ENCODE measurements at places on chromosomes 12 and 14.

GRCh38 chr14:64293976-64294671, at the start of gene ESR2:
ESR2 (minus strand) TSS chr14:64294371; CDS start chr14:64282985, 11,386 bp downstream.
- no peak for DNase-seq

DNA sequence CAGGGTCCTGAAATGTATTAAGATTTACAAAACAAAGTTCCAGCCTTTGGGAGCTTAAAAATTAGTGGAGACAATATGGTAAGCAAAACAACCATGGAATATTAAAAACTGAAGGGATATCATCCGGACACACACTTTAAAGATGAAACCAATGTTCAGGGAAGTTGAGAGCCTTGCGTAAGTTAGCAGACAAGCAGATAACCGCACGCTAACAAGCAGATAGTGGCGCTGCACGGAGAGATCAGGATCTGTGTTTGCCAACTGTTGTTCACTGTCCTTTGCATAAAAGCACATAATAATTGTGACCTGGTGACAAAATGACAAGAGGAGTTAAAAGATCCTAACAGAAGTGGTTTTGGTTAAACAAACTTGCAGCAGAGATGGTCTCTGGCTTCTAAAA, 14.3 kb upstream of the TMEM229B start:
- no peak for DNase-seq

GRCh38 chr12:77768558-77768957, 62.1 kb upstream of the NAV3 start:
- no peak for DNase-seq

DNA sequence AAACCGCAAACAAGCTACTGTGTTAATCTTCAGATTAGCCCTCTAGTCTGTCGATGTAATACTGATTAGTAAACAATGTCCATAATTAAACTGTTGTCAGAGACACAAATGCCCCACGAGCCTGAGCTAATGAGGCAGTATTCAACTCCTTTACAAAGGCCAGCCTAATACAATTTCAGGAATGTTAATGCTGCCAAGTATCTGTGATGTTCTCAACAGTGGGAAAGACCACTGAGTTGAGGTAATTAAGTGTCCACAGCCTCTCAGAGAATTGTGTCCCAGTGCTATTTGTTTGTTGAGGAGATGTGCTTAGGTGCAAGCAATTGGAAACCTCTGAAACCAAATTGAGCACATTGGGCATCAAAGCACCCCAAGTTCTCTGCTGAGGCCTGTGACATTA, 139.4 kb upstream of the CDKN3 start:
- no peak for DNase-seq

- no peak for DNase-seq
Measured at GRCh38 chr12:96143827-96144565, 50.2 kb upstream of the ELK3 start.

GRCh38 chr12:38053655-38054464, 262.7 kb upstream of the ALG10B start:
- no peak for DNase-seq

- DNase-seq: no peak
Measured at GRCh38 chr12:47777741-47778558, 4.9 kb downstream of the SLC48A1 start.

GRCh38 chr14:61121355-61121787, 140.3 kb downstream of the SLC38A6 start:
- no peak for DNase-seq

GRCh38 chr14:85146779-85147178, 383.2 kb upstream of the FLRT2 start:
- DNase-seq: no peak

GRCh38 chr12:97229004-97229403, 233.6 kb upstream of the RMST start:
- no peak for DNase-seq

GRCh38 chr14:61565836-61566536, 129.3 kb upstream of the HIF1A start:
- DNase-seq: peak; percentile 85

DNA sequence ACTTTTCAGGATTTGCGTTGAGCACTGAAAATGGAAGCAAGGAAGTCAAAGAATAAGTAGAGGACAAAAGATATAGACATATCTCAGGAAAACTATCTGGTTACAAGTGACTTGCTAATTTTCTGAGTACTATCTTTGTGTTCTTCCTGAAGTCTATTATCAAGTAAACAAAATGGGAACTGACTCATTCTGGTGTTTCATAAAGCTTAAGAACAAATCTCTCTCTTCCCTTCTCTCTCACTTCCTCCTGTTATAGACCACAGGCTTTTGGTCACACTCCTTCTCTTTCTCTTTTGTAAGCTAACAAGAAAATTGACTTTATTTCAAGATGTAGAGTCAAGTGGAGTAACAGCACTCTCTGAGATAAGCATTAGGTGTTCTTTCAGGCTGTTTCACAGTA, 406.6 kb upstream of the SYT1 start:
- no peak for DNase-seq

GRCh38 chr12:116674643-116675183, 63.2 kb downstream of the SPRING1 start:
- DNase-seq: no peak

GRCh38 chr14:61472011-61472672, 150.8 kb downstream of the PRKCH start:
- DNase-seq: peak; percentile 70

GRCh38 chr12:131599190-131600159, 111.4 kb upstream of the SFSWAP start:
- no peak for DNase-seq

GRCh38 chr12:85765453-85765869, 70.7 kb downstream of the RASSF9 start:
- no peak for DNase-seq

DNA sequence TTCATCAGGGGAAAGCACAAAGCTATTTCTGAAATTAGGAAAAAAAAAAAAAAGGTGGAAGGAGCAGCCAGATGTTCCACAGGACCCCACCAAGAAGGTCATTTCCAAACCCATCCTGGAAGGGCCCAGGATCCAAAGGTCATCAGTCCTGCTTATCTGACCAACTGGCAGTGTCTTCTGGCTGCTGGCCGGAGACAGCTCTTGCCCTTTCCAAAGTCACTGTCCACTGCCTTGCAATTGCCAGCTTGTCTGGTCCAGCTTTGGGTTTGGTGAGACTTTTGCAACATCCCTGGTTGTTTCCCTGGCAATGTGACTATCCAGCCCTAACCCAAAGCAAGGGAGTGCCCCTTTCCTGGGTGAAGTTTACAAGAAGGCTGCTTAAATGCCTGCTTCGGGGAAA, 18.9 kb upstream of the HSPB8 start:
- DNase-seq: no peak

DNA sequence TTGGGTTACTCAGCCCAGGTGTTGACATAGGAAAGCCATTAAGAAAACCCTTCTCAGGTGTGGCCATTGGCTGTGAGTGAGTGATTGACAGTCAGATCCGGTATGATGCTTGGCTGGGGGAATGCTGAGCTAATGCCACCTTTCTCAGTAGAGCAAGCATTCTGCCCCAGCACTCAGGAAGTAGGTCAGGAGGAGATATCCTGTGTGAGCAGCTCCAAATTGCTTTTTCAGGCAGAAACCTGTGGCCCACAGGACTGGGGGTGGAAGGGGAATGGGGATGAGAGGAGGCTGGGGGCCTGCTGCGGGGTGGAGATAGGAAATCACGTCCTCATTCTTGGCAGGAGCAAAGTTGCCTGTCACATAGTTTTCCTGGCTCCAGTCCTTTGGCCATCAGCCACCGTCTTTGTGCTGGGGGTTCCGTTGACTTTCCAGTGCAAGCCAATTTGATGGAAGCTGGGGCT, 55.7 kb downstream of the NINJ2 start:
- DNase-seq: no peak

GRCh38 chr14:31241450-31242114, 34.0 kb upstream of the HECTD1 start:
- no peak for DNase-seq

DNA sequence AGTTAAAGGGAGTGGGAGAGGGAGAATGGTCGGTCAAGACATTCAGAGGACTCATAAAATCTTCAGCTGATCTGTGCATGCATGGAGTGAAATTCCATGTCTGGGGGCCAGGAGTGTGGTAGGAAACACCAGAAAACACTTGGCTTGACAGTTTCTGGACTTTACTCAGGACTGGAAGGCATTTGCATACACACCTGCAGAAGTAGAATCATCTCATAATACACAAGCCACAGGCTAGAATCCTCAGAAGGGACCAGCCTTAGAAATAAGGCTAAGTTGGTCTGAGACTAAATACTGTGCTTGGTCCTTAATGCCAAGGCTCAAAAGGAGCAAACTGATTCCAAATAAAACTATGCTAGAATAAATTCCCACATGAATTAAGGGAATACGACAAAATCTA, 328.1 kb upstream of the KITLG start:
- DNase-seq: no peak

DNA sequence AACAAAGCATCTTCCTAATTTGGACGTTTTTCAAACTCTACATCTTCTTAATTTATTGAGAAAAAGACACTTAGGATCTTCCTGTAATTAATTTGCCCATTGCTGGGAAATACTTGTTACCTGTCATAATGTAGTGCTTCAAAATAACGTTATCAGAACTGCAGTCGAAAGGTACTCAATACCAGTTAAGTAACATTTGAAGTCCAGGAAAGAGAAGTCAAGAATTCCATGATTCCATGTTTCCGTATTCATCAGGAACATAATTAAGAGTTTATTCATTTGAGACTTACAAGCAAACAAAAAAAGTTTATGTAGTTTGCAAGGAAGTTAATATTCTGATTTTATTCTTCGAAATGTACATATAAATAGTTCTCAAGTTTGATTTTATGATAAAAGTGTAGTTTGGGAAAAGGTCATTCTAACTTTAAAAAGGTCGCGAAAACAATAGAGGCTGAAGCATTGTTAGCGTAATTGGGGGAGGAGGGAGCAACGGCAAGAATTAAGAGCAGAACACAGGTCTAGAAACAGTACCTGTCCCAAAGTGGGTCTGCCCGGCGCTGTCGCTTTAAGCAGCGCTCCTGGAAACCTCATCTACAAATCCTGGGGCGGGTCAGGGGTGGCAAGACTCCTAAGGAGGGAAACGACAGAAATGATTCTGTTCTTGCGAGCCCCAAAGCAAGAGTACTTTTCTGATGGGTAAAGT, 1.2 kb upstream of the KCNMB4 start:
- DNase-seq: no peak

DNA sequence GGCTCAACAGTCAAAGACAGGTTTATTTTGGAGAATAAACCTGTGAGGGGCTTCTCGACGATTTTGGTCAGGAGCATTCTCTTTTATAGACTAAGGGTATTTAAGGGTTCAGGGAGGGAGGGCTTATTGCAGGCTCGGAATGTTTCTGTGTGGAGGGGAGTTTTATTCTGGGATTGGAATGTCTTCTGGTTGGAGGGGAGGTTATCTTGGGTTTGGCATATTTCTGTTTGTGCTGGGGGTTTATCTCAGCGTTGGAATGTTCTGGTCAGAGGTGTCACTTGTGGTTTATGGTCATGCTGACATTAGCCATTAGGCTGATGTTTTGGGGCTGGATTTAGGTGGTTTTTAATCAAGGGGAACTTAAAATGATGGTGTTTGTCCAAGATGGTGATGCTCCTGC, 103.9 kb downstream of the SUDS3 start:
- DNase-seq: no peak

DNA sequence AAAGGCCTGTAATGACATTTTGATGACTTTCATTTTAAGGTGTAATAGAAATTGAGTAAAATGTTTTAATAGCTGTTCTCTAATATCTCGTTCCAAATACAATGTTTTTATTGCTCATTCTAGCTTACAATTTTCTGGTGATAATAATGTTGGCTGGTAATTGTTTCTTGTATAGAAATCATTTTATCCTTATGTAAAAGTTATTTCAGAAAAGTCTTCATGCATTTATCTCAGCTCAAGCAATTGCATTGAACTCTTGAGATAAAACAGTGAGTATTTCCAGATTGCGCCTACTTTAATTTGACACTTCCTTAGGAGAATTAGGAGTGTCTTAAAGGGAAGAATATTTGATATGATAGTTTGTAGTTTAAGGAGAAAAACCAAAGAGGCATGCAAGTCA, 4.0 kb downstream of the RMST start:
- no peak for DNase-seq

DNA sequence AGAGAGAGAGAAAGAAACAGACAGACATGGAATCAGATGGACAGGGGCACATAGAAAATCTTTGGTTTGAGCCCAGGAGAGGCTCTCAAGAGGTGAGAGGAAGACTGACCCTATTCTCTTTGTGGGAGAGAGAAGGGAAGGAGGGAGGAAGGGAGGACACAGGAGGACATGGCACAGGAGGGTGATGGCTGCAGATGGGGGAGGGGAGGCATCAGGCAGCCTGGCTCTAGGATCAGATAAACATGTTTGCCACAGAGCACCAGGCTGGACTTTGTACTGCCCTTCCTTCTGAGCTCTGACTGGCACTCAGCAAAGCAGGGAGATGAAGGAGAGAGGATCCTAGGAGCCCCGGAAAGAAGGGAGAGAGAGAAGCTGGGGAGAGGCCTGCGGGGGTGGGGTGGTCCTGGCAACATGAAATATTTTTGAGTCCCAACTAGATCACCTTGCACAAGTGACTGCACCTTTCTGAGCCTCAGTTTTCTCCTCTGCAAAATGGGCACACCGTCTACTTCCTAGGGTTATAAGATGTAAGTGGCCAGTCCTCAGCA, 6.1 kb downstream of the HNF1A start:
- no peak for DNase-seq

- no peak for DNase-seq
Measured at GRCh38 chr12:111428728-111429175, 23.0 kb downstream of the SH2B3 start.

DNA sequence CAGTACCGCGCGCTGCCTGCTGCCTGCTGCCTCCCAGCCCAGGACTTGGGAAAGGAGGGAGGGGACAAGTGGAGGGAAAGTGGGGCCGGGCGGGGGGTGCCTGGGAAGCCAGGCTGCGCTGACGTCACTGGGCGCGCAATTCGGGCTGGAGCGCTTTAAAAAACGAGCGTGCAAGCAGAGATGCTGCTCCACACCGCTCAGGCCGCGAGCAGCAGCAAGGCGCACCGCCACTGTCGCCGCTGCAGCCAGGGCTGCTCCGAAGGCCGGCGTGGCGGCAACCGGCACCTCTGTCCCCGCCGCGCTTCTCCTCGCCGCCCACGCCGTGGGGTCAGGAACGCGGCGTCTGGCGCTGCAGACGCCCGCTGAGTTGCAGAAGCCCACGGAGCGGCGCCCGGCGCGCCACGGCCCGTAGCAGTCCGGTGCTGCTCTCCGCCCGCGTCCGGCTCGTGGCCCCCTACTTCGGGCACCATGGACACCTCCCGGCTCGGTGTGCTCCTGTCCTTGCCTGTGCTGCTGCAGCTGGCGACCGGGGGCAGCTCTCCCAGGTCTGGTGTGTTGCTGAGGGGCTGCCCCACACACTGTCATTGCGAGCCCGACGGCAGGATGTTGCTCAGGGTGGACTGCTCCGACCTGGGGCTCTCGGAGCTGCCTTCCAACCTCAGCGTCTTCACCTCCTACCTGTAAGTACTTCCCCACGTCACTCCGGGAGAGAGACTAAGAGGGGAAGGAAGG, at the start of gene LGR5:
TSS of gene LGR5 (plus strand) at position 186 of the 732 bp plus-strand sequence. CDS start at position 469, 283 bp downstream.
- DNase-seq: no peak

- no peak for DNase-seq
Measured at GRCh38 chr14:60514378-60514740, 5.4 kb downstream of the SIX6 start.

DNA sequence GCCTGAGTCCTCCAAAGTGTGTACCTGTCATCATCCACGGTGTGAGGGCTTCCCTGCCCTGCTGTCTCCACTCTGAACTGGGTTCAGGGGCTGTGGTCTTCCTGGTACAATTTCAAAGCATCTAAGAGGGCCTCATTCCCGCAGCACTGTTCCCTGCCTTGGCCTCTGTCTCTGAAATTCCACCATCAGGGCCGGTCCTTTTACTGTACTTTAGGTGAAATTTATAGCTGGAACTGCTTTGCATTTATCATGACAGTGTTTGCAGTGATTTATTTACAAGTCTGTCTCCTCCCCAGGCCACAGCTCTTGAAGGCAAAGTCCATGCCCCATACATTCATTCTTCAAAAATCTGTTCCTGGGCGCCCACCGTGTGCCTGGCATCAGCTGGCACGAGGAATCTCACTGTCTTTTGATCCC, 36.9 kb upstream of the NCOR2 start:
- no peak for DNase-seq
